ENCODE measurements at places on chromosomes 12 and 14. TPM values are rescaled to one million over a fixed set of nuclear protein-coding genes. Genes with fewer than 3 reads are reported as not detected.

The HOXC13 gene
- not detected for total RNA-seq

The IFI27 gene
- total RNA-seq: 2.2 TPM

The SCN8A gene
- 0.54 TPM for total RNA-seq

The LRTM2 gene
- total RNA-seq: not detected

The SPTLC2 gene
- total RNA-seq: 85.1 TPM

The CBLN3 gene
- 0.26 TPM for total RNA-seq

The CHURC1 gene
- 64.4 TPM for total RNA-seq

The RBP5 gene
- total RNA-seq: 0.22 TPM

The SERPINA9 gene
- total RNA-seq: not detected

The EFS gene
- not detected for total RNA-seq

The GPD1 gene
- not detected for total RNA-seq

The DDN gene
- 0.11 TPM for total RNA-seq

The SIX1 gene
- total RNA-seq: 0.11 TPM

The ALDH1L2 gene
- 0.34 TPM for total RNA-seq

The CDH24 gene
- total RNA-seq: 0.69 TPM

The HCFC2 gene
- 19.9 TPM for total RNA-seq

The A2M gene
- total RNA-seq: 71.5 TPM

The L3HYPDH gene
- 17.3 TPM for total RNA-seq

The ARL6IP4 gene
- 150 TPM for total RNA-seq

The NPFF gene
- not detected for total RNA-seq

The NRIP2 gene
- total RNA-seq: not detected

The HOXC12 gene
- not detected for total RNA-seq

The RPL10L gene
- not detected for total RNA-seq

The MYH6 gene
- not detected for total RNA-seq

The MBIP gene
- 8.3 TPM for total RNA-seq

The CDKL1 gene
- total RNA-seq: 136 TPM

The PLEKHG7 gene
- not detected for total RNA-seq

The GARIN6 gene
- total RNA-seq: not detected

The EXOC3L4 gene
- 0.09 TPM for total RNA-seq

The CPM gene
- total RNA-seq: 0.33 TPM

The RNASE7 gene
- total RNA-seq: not detected

The DTX1 gene
- 2.9 TPM for total RNA-seq

The COX8C gene
- total RNA-seq: not detected

The LRP1-AS gene
- total RNA-seq: not detected

The MUCL1 gene
- not detected for total RNA-seq

Measured in dermis lymphatic vessel endothelial cell (primary cell).